ENCODE measurements at places on chromosomes 3 and 15. TPM values are rescaled to one million over a fixed set of nuclear protein-coding genes. Genes with fewer than 3 reads are reported as not detected.

- peak; percentile 7 for DNase-seq
Measured at GRCh38 chr3:65625305-65625704, 413.4 kb downstream of the MAGI1 start.

FBXO40 gene
- total RNA-seq: not detected

SLC28A2 gene
- not detected for total RNA-seq

GRCh38 chr3:185737740-185738680 lies 86.8 kb downstream of the IGF2BP2 start:
- DNase-seq: no peak

ERICH6 gene
- 0.38 TPM for total RNA-seq

- peak; percentile 61 for DNase-seq
Measured at GRCh38 chr3:59821274-59821673, 771.4 kb upstream of the CFAP20DC start.

Measured in LHCN-M2 (cell line).